ENCODE measurements at places on chromosomes 11 and 22.

- DNase-seq, result no peak
These were observed 38.8 kb upstream of the PAMR1 start for GRCh38 chr11:35564245-35564595.

DNA sequence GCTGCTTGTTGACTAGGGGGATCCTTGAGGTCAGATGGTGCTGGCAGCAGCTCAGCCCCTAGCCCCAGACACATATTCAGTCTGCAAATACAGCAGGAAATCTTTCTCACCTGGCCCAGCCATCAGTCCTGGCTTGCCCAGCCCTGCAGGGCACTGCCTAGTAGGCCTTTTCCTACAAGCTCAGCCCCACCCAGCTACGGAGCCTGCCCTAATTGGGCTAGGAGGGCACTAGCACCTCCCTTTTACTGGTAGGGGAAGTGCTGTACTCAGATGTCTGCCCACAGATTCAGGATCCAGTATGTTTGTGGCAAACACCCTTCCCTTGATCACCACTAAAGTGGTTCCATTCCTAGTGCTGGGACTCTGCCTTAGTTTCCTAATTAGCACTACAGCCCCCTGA lies 257.1 kb upstream of the CADM1 start:
- DNase-seq, result no peak

DNA sequence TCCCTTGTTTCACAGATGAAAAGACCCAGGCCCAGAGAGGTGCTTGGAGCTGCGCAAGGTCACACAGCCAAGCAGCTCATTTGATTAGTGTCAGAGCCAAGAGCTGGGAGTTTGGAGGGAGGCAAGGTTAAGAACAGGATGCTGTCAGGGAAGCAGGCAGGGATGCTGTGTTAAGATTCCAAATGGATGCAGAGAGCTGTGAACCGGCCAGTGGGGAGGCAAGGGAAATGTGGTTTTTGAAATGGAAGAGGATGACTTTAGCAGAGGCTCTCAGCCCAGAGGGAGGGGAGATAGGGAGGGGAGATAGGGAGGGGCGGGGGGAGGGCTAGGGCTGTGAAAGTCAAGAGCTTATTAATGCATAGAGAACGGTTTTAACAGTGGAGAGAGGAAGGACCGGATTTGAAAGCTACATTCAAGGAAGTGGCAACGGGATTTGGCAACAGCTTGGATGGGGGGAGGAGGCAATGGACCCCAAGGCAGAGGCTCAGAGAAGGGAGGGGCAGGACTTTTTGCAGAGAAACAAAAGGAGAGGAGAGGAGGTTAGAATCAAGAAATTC lies 13.0 kb downstream of the RTN4RL2 start:
- no peak for DNase-seq

- peak; percentile 36 for DNase-seq
These were observed 44.8 kb downstream of the MMP20 start for GRCh38 chr11:102580185-102580951.

- DNase-seq, result peak; percentile 72
These were observed 14.4 kb downstream of the ATXN10 start for GRCh38 chr22:45686004-45686403.

DNA sequence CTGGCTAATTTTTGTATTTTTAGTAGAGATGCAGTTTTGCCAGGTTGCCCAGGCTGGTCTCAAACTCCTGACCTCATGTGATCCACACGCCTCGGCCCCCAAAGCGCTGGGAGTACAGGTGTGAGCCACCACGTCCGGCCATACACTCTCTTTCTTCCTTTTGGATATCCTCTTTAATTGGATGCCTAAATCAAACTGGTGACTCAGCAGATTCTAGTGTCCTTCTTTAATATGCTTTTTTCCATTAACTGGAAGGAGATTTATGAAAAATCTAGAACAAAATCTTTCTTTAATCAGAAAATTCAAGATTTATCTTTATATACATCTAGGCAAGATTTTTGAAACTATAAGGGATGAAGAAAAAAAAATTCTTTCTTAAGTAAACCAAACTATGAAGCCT lies 969.3 kb upstream of the CCDC90B start:
- DNase-seq, result no peak

DNA sequence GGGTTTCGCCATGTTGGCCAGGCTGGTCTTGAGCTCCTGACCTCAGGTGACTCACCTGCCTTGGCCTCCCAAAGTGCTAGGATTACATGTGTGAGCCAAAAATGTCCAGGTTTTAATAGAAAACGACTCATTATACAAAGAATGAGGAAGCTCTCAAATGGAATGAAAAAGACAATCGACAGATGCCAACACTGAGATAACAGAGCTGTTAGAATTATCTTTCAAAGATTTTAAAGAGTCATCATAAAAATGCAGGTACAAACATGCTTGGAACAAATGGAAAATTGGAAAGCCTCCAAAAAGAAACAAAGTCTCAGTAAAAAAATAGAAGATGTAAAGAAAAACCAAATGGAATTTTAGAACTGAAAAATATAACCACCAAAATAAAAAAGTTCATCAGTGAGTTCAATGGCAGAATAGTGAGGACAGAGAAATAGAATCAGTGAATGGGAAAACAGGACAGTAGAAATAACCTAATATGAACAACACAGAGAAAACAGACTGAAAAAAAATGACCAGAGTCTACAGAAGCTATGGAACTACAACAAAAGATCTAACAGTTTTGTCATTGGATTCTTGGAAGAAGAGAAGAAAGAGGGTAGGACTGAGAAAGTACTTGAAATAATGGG lies 10.9 kb downstream of the GAB2 start:
- DNase-seq, result no peak

DNA sequence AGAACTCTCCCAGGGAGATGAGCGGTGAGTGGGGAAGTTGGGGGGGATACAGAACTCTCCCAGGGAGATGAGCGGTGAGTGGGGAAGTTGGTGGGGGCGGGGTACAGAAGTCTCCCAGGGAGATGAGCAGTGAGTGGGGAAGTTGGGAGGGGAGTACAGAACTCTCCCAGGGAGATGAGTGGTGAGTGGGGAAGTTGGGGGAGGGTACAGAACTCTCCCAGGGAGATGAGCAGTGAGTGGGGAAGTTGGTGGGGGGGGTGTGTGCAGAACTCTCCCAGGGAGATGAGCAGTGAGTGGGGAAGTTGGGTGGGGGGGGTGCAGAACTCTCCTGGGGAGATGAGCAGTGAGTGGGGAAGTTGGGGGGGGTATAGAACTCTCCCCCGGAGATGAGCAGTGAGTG lies 186.5 kb downstream of the SHANK2 start:
- DNase-seq, result no peak

- DNase-seq, result no peak
These were observed 155.2 kb downstream of the TRIM29 start for GRCh38 chr11:119982517-119983239.

GRCh38 chr22:41132550-41132949 lies 40.2 kb downstream of the EP300 start:
- DNase-seq, result peak; percentile 53

DNA sequence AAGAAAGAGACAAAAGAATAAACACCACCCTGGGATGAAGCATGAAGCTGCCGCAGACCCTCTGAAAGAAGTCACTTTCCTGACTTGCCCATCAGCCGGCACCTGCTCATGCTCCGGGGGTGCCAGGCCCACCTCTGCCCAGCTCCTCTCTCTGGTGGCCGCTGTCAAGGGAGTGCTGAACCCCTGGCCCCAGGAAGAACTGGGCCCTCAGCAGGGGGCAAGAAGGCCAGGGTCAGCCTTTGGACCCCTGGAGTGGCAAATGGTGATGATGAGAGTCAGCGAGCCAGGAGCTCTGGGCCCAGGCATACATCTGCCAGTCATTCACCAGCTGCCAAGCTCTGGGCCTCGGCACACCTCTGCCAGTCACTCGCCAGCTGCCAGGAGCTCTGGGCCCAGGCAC lies 17.4 kb downstream of the TTLL8 start:
- DNase-seq, result no peak

- DNase-seq, result no peak
These were observed 107.7 kb upstream of the LDLRAD3 start for GRCh38 chr11:35836205-35836604.

DNA sequence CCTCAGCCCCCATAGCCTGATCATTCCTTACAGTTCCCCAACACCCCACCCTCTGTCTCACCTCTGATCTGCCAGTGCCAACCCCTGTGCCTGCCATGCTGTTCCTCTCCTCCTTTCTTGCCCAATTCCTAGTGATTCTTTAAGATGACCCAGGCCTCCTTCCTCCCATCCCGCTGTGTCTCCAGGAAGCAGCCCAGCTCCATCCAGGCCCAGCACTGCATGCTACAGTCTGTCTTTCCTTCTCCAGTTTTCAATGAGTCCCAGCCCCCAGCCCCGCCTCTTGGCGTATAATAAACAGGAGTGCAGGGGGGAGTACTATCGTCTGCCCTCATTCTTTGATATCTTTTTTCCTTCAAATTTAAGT lies 12.3 kb downstream of the LTBP3 start:
- no peak for DNase-seq

DNA sequence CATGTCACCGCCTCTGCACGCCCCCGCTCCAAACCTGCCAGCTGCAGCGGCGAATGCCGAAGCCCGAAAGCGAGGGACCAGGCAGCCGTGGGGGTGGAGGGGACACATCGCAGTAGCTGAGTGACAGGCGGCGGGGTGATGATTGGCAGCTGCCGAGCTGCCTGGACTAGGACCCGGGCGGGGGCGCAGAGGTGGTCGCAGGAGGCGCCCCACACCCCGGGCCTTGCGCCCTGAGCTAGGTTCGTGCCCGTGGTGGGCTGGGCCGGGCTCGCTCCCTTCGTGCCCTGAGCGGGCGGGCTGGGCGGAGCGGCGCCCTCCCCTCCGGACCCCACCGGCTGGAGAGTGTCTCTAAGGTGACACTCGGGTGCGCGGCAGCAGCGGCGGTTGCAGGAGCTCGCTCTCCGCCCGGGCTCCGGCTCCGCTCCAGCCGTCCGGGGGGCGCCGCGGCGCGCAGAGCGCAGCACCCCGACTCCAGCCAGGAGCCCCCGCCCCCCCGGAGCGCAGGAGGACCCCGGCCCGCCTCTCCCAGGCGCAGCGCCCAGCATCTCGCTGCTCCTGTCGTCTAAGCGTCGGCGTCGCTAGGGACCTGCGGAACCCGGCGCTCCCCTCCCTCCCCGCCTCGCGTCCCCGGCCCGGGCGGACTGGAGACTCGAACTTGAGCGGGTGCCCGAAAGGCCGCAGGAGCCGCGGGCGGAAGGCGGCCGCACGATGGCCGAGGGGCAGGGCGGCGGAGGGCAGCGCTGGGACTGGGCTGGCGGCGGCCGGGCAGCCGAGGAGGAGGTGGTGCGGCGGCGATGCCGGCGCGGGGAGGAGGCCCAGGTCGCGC lies 14.5 kb upstream of the DGKZ start:
- DNase-seq, result peak; percentile 48

GRCh38 chr11:46051102-46051501 lies 70.2 kb downstream of the PHF21A start:
- no peak for DNase-seq

DNA sequence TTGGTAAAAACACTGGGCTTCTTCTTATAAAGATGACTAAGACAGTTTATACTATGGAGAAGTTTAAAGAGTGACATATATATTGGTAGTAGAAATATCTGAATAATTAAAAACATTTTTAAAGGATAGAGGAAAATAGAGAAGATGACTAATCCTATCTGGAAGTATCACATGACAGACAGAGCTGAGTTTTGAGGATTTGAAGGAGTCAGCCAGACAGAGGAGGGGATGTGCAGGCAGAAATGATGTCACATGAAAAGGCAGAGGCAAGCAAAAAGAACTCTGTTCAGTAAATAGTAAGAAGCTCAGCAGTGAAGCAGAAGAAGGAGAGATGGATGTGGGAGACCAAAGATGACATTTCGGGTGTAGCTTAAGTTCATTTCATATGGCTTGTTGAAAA lies 1.6 kb downstream of the OR10A2 start:
- DNase-seq, result peak; percentile 53

GRCh38 chr22:45709060-45709739 lies 37.6 kb downstream of the ATXN10 start:
- DNase-seq, result peak; percentile 92

- DNase-seq, result no peak
These were observed 16.7 kb upstream of the MYH9 start for GRCh38 chr22:36404446-36404845.

- DNase-seq, result peak; percentile 57
These were observed 3.9 kb upstream of the VSIG10L2 start for GRCh38 chr11:125941619-125942611.

- no peak for DNase-seq
These were observed 31.5 kb downstream of the EHF start for GRCh38 chr11:34652191-34652973.

DNA sequence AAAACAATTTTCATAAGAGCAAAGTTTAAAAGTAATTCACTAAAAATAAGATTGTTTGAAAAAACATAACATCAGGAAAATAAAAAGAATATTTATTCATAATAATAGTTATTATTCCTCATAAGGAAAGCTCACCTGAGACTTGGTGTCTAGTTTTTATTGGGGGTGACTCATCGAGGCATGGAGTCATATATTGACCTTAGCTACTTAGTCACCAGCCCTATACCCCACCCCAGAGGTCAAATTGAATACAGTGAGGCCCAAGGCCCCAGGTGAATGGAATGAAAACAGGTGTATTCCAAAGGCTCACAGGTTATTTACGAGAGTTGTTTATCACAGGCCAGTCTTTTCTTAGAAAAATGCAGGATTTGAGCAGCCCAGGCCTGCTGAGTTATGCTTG lies 36.9 kb downstream of the CNTF start:
- DNase-seq, result no peak

DNA sequence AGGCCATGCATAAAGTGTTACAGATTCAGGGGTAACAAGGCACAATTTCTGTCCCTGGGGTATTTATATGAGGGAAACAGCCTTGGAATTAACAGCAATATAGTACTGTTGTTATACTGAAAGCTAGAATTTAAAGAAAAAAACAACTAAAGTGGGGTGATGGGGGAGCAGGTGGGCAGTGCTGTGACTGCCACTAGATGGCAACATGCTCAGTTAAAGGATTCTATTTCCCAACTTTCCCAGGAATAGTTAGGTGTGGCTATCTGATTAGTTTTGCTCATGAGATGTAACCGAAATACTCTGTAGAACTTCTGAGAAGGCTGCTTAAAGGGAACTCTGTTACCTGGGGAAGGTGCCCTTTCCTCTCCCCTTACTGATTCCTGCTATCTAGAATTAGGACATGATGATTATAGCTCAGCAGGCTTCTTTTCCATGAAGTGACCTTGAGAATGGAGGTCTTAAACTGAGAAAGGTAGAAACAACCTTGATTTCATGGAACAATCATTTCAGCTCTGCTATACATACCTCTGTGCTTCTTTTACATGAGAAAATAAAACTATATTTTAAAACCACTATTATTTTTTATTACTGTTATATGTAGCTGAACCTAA lies 102.6 kb downstream of the RELT start:
- peak; percentile 71 for DNase-seq

GRCh38 chr22:36540867-36541642 lies 12.1 kb upstream of the EIF3D start:
- no peak for DNase-seq

GRCh38 chr11:134223121-134223520 lies 646 bp downstream of the NCAPD3 start:
- peak; percentile 30 for DNase-seq

GRCh38 chr11:13897646-13898276 lies 64.8 kb upstream of the SPON1 start:
- no peak for DNase-seq

DNA sequence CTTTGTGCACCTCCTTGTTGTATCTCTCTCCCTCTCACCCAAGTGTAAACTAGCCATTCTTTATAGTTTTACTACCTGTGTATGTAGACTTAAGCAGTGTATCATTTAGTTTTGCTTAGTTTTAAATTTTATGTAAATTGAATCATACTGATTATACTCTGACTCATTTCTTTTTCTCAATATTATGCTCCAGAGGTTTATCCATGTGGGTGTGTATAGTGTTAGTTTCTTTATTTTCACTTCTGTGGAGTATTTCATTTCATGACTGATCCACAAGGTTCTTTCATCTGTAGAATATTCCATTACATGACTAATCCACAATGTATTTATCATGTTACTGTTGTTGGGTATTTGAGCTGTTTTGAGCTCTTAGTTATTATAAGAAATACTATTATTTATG lies 62.0 kb downstream of the CCDC34 start:
- peak; percentile 43 for DNase-seq

Data from GM23248 (cell line).